ENCODE measurements at places on chromosomes 12 and 14.

GRCh38 chr14:103891667-103892215 is 36.5 kb upstream of the TDRD9 start:
- DNase-seq = no peak

DNA sequence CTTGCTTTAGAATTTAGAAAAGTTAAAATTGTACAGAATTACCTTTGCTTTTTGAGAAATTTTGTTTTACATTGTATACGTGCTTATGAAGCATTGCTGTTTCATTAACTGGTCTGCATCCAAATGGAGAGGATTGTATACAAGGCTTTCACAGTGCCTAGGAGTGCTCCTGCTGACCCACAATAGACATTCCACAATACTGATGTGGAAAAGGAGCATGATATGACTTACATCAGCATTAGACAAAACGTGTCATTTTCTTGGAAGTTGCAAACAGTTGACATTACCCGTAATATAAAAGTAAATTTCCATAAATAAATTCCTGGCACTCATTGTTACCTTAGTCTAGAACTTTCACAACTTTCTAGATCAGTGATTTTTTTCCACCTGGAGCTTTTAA is 1.9 kb downstream of the PRKD1 start:
- no peak for DNase-seq

DNA sequence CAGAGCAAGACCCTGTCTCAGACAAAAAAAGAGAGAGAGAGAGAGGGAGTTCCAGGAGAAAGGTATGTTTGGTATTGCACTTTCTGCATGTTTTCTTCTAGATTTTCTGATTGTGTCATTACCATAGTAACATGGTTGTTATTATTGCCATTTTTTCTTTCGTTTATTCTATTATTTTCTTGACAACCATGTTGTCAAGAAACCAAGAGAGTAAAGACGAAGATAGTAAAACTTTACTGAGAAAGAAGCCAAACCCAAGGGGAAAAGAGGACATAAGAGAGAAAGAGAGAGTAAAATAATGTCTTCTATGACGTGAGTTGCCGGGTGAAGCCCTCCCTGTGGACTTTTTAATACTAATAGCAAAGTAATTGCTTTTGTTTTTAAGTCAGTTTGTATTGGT is 1186.0 kb upstream of the SEL1L start:
- no peak for DNase-seq

GRCh38 chr12:98224584-98225221 is 290.7 kb upstream of the TMPO start:
- no peak for DNase-seq

DNA sequence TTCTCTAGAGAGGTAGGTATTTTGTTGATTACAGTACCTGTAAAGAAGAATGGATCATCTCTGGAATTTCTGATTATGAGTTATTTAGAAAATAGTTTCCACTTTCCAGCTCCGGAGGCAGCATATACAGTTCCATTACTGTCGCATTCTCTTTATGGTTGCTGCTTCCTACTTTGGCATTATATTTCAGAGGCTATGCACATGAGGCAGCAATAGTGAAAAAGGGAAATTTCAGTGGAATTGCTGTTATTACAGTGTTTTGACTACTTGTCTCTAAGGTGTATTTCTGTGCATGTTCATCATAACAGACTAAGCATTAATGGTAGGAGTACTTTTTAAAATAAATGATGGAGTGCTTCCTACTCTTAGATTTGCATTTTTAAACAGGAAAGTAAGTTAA is 10.2 kb downstream of the GNG2 start:
- DNase-seq = no peak

DNA sequence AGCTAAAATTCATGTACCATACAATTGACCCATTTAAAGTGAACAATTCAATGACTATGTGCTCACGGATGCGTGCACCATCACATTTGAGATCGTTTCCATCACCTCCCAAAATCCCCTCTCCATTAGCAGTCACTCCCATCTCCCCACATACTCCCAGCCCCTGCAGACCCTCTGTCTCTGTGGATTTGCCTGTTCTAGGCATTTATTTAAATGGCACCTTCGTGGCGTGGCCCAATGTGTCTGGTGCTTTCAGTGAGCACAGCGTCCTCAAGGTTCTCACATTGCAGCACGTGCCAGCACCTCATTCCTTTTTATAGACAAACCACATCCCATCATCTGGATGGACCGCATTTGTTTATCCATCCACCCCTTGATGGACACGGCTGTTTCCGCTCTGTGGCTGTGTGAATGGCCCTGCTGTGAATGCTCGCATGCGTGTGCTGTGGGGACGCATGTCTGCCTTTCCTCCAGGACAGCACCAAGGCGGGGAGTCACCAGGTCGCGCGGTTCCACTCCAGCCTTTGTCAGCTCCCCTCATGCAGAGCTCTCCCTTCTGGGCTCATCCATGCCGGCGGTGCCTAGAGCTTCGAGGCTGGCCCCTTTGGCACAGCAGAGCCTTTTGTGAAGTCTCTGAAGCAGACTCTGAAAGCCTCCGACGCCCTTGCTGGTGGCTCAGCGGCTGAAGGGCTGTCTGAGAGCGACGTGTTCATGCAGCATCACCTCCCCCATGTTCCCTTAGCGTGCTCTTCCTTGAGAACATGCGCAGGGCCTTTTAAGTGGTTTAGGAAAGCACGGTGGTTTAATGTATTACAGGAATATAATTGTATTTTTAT is 184.4 kb downstream of the KIF26A start:
- no peak for DNase-seq

DNA sequence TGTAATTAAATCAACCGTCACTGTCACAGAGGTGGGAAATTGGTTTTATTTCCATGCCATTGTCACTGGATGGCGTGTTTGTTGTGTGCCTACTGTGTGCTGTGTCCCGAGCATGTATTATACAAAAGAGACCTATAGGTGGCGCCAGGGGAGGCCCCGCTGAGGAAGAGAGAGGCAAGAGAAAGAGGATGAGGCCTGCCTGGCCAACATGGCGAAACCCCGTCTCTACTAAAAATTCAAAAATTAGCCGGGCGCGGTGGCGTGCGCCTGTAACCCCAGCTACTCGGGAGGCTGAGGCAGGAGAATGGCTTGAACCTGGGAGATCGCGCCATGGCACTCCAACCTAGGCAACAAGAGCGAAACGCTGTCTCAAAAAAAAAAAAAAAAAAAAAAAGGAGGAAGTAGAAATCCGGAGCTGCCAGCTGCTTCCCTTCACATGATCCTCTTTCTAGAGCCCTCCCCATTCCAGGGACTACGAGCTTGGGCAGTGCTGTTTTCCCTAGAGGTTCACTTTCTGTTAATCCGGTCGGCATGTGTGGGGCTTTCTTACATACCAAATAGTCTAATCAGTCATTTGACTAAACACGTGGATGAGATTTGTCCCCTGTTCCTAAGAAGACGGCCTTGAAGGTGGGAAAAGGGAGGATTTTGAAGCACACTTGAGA is 6.4 kb upstream of the CCDC175 start:
- no peak for DNase-seq

DNA sequence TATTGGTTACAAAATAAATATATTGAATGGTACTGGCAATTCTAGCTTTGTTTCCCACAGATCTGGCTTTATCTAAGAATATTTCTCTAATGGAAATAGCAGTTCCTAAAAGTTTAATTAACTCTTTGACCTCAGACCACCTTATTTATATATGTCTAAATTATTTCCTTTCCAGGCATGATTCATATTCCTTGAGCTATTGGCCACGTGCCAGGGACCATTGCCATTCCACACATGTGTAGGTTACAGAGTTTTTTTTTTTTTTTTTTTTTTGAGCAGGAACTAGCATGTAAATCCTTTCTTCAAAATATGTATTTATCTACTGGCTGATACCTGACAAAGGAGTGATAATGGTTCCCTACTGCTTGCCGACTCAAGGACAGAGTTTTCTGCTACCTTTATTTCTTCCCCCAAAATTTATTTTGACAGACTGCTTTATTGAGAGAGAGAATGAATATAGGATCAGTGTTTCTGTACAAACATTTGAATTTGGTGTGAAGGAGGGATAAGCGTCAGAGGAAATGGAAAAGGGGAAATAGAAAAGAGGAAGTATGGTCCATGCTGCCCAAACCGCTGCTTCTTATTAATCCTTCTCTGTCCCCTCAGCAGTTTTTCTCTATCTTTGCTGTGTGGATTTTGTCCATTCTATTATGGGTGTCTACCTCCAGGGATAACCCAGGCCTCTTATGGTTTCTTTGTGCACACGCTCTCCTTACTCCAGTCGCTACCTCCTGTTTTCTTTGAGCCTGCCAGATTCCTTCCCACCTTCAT is 36.4 kb downstream of the PDE3A start:
- DNase-seq = no peak

DNA sequence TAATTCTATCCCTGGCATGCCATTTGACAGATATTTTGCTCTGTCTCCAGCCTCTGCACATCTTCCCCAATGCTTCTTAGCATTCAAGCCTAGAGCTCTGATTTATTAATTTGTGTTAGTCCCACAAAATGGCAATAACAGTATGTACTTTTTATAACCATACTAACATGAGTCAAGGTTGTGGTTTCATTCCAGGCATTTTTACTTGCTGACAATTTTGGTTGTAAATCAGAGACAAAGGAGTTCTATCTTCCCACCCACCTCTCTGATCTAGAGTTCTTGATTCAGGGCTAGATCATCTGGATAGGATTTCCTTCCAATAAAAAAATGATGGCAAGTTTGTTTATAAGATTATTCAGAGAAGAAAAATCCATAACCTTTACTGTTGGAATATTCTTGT is 18.5 kb upstream of the CISTR start:
- no peak for DNase-seq

- no peak for DNase-seq
Measured at GRCh38 chr12:111748151-111748672, 18.5 kb upstream of the ALDH2 start.

GRCh38 chr12:32159925-32160324 is 53.3 kb downstream of the BICD1 start:
- DNase-seq = no peak

- DNase-seq = no peak
Measured at GRCh38 chr12:94743174-94743573, 92.8 kb upstream of the TMCC3 start.

GRCh38 chr12:76374386-76375020 is 26.3 kb upstream of the BBS10 start:
- no peak for DNase-seq

- DNase-seq = no peak
Measured at GRCh38 chr14:77889971-77890442, 90.1 kb downstream of the ADCK1 start.

DNA sequence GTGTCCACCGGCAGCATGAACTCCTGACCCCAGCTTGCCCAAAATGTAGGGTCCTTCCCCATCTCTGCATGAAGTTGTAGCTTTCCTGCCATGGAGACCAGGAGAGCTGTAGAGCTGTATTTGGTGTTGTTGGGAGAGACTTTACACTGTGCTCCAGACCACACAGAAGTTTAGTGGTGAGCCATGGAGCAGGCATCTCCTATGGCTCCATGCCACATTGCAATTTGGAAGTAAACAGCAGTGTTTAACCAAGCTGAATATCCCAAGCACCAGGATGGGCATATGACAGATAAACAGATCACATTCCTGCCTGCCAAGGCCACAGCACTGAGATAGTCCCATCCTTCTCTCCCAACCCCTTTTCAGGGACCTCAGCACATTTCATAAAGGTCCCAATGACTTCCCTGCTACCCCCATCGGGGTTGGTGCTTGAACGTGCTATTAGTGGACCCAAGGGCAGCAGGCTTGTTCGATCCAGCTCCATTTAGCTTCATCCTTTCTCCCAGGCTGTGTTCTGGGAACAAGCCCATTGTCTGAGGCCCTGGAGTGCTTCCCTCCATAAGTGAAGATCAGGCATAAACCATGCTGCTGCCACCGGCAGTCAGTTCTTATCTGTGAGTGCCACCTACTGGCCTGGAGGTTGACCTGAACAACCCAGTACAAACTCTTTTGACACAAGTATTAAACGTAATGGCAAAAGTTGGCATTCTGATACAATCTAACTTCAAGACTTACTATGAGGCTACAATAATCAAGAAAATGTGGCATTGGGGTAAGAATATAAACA is 172.3 kb upstream of the ATXN7L3B start:
- DNase-seq = no peak

DNA sequence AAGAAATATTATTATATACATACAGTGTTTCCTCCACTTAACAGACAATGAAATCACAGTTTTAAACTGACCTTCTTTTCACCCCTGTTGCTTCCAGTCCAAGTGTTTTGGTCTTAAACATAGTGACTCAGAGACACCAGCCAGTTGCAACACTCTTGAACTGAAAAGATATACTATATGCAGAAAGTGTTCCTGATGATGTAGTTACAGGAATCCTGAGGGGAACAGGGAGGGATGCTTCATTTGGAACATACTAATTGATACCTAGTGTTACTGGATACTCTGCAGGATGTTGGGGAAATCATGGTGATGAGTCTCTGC is 420.8 kb downstream of the CCDC91 start:
- DNase-seq = no peak

GRCh38 chr12:29639893-29640495 is 142.5 kb upstream of the OVCH1 start:
- DNase-seq = no peak

DNA sequence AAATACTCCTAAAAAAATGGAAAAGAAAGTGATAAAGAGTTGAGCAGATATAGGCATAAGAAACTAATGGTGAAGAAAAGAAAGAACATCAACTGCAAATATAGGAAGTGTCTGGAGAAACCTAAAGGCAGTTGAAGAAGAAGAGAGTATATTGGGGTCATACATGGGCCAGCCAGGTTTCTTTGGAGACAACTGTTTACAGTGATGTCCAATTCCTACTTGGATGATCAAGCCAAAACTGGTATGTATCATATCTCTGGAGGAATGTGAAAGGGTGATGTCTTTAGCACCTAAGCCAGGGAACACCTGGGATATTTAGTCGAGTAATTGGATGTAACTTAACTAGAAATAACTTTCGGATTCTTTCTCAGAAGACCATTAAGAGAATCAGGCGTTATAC is 129.3 kb upstream of the FLRT2 start:
- no peak for DNase-seq

DNA sequence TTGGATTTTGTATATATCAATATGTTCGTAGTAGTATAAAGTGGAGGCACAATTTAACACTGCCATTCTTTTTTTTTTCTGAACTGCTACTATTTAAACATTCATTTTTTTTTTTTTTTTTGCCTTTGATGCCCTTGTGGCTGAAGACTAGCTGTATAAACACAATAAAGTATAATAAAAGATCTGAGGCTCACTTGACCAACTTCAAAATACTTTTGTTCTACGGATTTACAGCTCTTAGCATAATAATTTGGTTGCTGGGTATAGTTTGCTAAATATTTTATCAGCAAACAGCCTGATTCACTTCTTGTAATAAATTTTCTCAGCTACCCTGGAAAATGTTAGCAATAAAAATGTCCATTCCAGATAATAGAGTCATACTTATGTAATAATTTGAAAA is 128.3 kb downstream of the KCNC2 start:
- DNase-seq = no peak

DNA sequence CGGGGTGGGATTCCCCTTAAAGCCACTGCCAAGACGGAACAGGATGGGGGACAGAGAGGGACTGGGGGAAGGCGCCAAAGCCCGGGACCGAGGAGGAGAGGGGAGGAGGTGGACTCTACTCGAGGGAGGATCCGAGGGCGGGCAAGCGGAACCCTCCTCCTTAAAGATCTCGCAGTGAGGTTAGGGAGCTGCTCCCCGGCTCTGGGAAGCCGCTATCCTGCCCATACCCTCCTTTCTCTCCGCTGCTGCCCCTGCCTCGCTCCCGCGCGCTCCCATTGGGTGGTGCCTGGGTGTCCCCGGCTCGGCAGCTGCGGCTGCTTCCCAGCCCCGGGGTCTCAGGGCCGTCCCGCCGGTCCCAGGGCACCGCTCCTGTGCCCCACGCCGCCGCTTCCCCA is 16.4 kb downstream of the KRT18 start:
- DNase-seq = no peak

- no peak for DNase-seq
Measured at GRCh38 chr12:52148464-52149181, 43.2 kb downstream of the KRT80 start.

Measured in stimulated activated CD4-positive, alpha-beta T cell treated with anti-CD3 and anti-CD28 coated beads, Interleukin-2, amount 100 ng/mL, for 4 hours (primary cell).